ENCODE measurements at places on chromosomes 13 and 19.

GRCh38 chr13:59677966-59678814 lies 485.5 kb downstream of the DIAPH3 start:
- no peak for DNase-seq

DNA sequence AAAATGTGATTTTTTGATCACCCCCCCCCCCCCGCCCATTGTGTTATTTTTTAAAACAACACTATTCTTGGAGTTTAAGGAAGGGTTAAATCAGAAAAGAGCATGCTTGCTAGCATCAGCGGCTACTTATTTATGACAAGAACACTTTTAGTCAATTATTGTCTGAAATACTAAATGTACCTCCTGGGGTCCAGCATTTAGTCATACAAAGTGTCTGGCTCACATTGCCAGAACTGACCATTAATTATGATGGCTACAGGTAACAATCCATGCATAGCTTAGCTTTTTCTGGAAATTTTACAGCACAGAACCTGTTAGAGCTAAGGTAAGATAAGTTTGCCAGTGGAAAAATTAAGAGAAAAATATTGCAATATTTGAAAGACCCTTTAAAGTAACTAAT lies 90.1 kb downstream of the PCDH9 start:
- no peak for DNase-seq

DNA sequence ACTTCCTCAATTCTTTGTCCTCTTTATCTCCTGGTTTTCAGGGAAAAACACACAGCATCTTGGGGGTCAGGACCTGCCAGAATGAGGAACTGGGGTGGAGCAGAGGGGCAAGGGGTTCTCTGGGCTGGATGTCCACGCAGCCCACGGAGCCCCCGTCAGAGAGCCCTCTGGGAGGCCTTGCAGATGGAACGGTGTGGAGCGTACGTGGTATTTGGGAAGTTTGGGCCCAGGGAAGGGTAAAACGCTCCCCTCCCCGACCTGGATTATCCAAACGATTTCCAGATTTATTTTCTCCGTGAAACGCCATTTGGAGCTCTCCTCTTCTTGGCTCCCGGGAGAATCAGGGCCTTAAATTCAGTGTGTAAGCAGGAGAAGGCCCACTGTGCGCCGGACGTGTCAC lies 51.7 kb upstream of the ZNF536 start:
- DNase-seq: no peak

GRCh38 chr19:49939721-49940481 lies 10.6 kb upstream of the NUP62 start:
- no peak for DNase-seq

- no peak for DNase-seq
Measured at GRCh38 chr19:30651066-30651465, 278.9 kb downstream of the ZNF536 start.

DNA sequence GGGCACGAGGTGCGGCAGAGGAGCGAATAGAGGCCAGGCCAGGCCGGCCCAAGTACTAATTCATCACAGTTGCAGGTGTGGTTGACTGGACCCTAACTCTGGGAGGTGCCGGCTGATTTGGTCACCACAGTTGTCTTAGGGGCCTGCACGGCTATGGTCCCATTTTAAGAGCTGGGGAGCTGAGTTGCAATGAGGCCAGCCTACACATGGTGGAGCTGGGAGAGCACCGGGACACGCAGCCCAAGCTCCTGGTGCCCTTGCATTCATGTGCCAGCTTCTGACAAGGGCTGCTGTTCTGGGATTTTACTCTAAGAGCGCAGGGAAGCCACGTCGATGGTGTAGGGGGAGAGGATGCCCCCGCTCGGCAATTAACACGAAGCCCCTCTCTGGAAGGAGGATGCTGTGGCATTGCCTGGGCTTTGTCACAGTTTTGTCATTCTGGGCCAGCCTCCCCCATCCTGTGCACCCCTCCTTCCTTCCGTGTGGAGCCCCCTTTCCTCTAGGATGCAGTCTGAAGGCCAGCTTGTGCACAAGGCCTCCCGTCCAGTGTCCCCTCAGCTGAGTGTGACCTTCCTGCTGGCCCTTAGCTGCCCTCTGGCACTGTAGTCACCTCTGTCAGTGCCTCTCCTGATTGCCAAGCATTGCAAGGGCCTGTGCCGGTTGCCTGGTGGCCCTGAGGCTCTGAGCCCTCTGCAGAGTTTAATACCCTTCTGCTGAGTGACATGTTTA lies 109.4 kb upstream of the C1QTNF9B start:
- DNase-seq: no peak

DNA sequence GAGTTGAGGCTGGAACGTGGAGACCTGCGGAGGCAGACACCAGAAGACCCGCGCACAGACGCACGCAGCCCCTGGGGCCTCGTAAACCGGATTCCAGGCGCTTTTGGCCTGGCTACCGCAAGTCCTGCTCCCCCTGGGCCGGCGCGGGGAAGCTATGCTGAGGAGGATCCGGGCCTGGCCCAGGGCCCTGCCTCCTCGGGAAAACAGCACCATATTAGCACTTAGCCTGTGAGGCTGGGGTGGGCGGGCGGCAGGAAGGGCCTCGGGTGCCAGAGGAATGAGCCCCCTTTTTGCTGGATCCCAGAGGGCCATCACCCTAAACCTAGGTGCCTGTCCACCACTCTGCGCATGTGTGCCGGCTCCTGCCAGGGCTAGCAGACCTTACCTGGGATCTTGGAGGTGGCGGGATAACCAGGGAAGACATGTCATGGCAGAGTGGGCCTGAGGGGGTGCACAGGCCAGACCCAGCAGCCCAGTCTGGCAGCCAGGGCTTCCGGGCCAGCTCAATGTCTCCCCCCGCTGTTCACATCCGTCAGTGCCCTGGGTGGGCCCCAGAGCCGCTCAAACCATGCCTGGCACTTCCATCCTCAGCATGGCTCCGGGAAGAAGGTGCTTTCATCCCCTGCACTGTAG lies 7.3 kb downstream of the ELOF1 start:
- no peak for DNase-seq

Data from left cardiac atrium (tissue), 4 donors.